Cortex of kidney (tissue), 1 donor: ENCODE measurements at places on chromosomes 13 and 19.

GRCh38 chr19:51821456-51821855, 26.5 kb downstream of the FPR3 start:
- no peak for DNase-seq

GRCh38 chr19:51173681-51174080, 31.6 kb downstream of the SIGLEC7 start:
- DNase-seq: no peak

- DNase-seq: no peak
Observed at GRCh38 chr13:99983499-99984401, 2.2 kb downstream of the ZIC2 start.

- no peak for DNase-seq
Observed at GRCh38 chr13:41456768-41457588, at the start of gene RGCC. Gene RGCC, plus strand, starts transcription at chr13:41457550. Its CDS starts 158 bp downstream, at chr13:41457708.

DNA sequence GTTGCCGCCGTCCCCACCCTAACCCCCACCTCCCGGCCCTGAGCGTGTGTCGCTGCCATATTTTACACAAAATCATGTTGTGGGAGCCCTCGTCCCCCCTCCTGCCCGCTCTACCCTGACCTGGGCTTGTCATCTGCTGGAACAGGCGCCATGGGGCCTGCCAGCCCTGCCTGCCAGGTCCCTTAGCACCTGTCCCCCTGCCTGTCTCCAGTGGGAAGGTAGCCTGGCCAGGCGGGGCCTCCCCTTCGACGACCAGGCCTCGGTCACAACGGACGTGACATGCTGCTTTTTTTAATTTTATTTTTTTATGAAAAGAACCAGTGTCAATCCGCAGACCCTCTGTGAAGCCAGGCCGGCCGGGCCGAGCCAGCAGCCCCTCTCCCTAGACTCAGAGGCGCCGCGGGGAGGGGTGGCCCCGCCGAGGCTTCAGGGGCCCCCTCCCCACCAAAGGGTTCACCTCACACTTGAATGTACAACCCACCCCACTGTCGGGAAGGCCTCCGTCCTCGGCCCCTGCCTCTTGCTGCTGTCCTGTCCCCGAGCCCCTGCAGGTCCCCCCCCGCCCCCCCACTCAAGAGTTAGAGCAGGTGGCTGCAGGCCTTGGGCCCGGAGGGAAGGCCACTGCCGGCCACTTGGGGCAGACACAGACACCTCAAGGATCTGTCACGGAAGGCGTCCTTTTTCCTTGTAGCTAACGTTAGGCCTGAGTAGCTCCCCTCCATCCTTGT, 6.4 kb downstream of the YIPF2 start:
- no peak for DNase-seq

DNA sequence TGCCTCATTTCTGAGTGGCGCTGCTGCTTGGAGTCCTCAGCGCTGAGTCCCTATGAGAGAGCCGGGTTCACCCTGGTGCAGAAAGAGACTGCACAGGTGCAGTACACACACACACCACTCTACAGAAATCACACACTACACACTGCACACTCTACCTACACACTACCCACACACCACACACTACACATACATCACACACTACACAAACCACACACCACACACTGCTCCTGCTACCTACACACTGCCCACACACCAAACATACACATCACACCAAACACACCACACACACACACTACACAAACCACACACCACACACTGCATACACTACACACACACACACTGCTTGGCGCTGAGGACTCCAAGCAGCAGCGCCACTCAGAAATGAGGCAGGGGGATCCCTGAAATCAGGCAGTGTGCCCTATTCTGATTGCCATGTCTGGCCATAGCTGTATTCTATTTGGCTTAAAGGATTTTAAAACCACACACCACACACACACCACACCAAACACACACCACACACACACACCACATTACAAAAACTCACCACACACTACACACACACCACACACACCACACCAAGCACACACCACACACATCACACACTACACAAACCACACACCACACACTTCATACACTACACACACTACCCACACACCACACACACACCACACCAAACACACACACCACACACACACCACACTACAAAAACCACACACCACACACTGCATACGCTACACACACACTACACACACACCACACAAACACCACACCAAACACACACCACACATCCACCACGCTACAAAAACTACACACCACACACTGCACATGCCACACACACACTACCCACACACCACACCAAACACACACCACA, 4.9 kb downstream of the MAG start:
- DNase-seq: no peak

GRCh38 chr19:1408300-1409203, 1.2 kb downstream of the DAZAP1 start:
- DNase-seq: no peak

- no peak for DNase-seq
Observed at GRCh38 chr19:54436031-54436523, 12.9 kb upstream of the LENG8 start.

GRCh38 chr13:44519642-44520041, 56.5 kb downstream of the TSC22D1 start:
- DNase-seq: no peak

- no peak for DNase-seq
Observed at GRCh38 chr19:36060430-36060829, 5.7 kb downstream of the WDR62 start.
